ENCODE measurements at places on chromosomes 1 and 21.
A peak's percentile ranks its signal among the peaks of the same experiment; 100 is the strongest.

DNA sequence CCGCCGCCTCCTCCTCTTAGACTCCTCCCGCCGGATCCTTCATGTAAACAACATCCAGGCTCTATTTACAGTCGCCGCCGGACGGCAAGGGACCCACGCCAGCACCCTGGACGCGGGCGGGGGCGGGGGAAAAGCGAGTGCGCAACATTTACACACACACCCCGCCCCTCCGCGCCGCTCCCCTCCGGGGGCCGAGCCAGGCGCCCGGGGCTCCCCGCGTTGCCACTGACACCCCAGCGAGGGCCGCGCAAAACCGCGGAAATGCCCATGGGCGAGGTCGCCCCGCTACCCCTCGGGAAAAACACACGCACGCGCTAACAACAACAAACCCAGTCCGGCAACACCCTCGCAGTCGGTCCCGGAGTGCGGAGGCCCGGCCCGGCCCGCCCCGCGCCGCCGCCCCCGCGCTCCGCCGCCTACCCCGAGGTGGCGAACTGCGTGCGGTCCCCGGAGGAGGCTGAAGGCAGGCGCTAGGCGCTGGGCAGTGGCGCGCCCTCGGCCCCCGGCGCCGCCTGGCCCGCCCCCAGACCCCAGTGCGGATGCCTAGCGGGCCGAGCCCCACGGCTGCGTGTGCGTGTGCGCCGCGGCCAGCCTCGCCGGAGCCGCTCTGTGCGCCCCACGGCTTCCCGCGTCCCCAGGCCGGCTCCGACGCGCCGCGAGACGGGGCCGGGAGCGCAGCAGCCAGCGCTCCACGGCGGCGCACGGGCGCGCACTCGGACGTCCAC lies 81.1 kb upstream of the AK4 start:
- DNase-seq, result peak; percentile 62

GRCh38 chr1:8560611-8561544 lies 243.0 kb downstream of the SLC45A1 start:
- DNase-seq, result peak; percentile 46

DNA sequence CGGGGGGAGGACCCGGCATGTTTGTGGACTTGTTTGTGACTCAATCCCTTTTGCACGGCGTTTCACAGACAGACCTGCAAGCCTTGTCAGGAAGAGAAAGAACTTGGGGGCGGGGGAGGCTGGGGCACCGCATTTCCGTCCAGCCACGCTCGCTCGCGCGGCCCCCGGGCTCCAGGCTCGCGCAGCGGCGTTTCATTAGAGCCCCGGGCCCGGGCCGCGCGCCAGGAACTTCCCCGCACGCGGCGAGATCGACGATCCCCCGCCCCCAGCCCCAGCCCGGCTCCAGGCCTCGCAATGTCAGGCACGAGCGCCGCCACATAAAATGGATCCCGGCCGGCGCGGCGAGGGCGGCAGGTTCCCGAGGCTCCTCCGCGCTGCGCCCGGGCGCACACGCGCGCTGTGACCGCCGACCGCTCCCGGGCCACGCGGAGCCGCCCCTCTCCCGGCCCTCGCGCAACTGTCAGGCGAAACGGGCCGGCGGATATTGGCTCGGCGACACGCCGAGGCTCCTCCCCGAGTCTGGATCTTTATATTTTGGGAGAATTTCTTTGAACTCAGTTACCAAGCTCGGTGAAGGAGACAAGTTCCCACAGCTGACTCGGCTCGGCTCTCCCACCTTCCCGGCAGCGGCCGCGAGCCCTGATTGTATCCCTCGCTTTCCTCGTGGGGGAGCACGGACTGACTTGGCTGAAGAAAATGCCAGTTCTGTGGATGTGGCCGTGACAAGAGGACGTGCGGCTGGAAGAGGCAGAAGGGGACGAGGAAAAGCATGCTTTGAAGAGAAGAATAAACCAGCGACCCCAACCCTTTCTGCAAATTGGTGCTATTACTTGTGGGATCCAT lies at the start of gene KIF26B:
KIF26B (plus strand) TSS at position 557 of the 843 bp plus-strand sequence. CDS start 440 bp downstream, outside the sequence.
- DNase-seq, result peak; percentile 72

- peak; percentile 46 for DNase-seq
These were observed 235.8 kb upstream of the C1orf105 start for GRCh38 chr1:172184506-172185191.

- no peak for DNase-seq
These were observed 92.9 kb downstream of the RHOU start for GRCh38 chr1:228828151-228828550.

GRCh38 chr1:244705261-244706234 lies 52.6 kb downstream of the DESI2 start:
- DNase-seq, result no peak

GRCh38 chr1:162384116-162384515 lies 2.6 kb downstream of the C1orf226 start:
- no peak for DNase-seq

DNA sequence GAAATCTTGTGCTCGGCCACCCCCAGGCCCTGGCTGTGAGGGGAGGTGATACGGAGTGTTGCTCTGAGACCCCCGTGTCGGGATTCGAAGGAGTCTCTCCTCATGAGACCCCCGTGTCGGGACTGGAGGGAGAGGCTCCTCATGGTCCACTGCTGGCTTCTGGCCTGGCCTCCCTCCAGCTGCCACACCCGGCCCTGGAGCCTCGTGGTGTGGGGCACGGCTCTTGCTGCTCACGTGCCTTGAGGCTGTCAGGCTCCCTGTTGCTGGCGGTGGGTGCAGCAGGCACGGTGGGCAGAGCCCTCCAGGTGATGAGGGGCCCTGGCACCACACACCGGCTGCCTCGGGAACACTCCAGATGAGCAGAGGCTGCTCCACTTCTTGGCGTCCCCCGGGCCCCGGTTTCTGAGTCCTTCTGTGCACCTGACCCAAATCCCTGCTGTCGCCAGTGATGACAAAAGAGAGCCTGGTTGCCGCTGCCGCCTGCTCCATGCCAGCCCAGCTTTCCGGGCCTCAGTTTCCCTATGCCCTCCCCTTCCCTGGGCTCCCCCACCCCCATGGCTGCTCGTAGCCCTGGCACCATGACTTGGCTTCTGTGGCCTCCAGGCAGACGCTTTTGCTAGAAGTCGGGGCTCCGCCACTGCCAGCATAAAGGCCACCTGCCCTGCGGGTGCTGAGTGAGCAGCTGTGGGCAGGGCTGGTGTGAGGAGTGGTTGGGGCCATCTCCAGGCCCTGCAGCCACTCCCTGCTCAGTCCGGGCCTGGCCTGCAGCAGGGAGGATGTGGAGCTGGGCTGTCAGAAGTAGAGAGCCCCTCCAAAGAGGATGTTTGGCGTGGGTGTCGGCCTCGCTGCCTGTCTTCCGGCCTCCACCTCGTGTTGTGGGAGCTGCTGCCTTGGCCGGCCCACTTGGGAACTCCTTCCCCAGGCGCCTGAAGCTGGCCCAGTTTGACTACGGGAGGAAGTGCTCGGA lies 11.8 kb downstream of the TMEM240 start:
- DNase-seq, result no peak

DNA sequence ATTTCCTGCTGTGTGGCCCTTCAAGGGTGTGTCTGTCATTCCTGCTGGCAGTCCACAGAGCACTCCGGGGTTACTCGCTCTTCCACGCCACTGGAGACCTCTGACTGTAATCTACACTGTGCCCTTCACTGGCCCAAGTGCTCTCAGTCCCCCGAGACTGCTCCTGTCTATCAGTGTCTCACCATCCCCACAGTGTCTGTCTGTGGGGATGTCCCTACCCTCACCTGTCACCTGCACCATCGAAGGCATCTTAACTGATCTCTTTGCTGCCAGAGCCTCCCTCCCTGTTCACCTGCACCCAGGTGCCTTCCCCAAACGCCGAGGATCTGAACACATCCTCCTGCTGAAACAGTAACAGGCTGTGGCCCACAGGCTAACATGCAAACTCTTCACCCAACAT lies 136.7 kb downstream of the MATN1 start:
- DNase-seq, result no peak

GRCh38 chr1:85245456-85245855 lies 14.0 kb downstream of the C1orf52 start:
- DNase-seq, result peak; percentile 25
